ENCODE measurements at places on chromosomes 2 and 18. TPM values are rescaled to one million over a fixed set of nuclear protein-coding genes. Genes with fewer than 3 reads are reported as not detected.

Gene CYRIA
- 0.27 TPM for total RNA-seq

Gene MTCL1
- total RNA-seq, result 63.1 TPM

Gene SYT4
- total RNA-seq, result not detected

Gene LTBP1
- 16.6 TPM for total RNA-seq

Gene ACTR1B
- total RNA-seq, result 47.1 TPM

Gene ZNF892
- 0.43 TPM for total RNA-seq

Gene FOXD4L1
- 0.24 TPM for total RNA-seq

Gene PJVK
- total RNA-seq, result 2.1 TPM

Gene CAPN10
- 25.9 TPM for total RNA-seq
